NCI-H1694 treated with DMSO at 0.1 percent for 48 hours (cell line): ENCODE measurements at places on chromosomes 6 and 20.
A peak's percentile ranks its signal among the peaks of the same experiment; 100 is the strongest.

GRCh38 chr6:114714836-114715507 lies 372.1 kb upstream of the HS3ST5 start:
- no peak for DNase-seq

DNA sequence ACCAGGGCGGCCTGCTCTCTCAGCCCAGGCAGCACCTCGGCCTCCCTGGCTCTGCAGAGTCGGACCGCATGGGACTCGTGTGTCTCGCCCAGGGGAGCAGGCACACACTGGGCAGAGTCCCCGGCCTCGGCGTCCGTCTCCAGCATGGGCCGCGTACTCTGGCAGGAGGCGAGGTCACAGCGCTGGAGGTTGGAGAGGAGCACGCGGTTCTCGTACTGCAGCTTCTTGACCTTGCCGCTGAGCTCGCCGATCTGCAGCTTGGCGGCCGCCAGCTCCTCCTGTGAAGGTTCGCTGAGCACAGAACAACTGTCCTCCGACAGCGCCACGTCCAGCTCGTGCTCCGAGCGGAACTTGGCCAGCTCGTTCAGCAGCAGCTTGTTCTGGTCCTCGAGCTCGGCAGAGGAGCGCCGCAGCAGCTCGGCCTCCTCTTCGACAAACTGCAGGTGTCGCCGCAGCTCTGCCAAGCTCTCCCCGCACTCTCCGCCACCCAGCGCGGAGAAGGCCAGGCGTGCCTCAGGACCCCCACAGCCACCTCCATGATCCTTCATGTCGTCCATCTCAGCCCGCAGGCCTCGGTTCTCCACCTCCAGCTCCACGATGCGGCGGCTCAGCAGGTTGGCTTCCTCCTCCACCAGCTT lies 42.0 kb upstream of the DSN1 start:
- DNase-seq = no peak

DNA sequence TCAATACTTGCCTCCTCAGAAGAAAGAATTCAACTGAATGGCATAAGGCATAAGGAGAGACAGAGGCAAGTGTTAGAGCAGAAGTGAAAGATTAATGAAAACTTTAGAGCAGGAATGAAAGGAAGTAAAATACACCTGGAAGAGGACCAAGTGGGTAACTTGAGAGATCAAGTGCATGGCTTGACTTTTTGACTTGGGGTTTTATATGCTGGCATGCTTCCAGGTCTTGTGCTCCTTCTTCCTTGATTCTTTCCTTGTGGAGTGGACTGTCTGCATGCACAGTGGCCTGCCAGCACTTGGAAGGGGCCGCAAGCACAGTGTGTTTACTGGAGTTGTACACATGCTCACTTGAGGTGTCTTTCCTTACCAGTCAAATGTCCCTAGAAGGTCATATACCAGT lies 222.1 kb upstream of the UFL1 start:
- no peak for DNase-seq

DNA sequence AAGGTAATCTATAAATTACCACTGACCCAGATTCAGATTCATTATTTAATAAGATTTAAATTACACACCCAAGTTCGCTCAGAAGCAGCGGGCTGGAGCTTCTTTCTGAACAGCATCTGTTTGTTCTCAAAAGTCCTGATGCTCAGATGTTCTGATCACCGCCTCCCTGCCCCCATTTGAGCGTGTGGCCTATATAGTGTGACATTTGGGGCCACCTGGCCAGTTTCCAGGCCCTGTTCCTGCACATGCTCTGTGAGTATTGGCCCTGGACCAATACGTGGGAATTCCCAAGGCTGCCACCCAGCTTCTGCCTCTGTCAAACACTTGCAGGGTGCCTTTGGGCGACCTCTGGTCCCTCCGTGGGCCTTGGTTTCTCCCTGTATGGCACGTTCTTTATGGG lies 228.8 kb downstream of the TFAP2C start:
- no peak for DNase-seq

DNA sequence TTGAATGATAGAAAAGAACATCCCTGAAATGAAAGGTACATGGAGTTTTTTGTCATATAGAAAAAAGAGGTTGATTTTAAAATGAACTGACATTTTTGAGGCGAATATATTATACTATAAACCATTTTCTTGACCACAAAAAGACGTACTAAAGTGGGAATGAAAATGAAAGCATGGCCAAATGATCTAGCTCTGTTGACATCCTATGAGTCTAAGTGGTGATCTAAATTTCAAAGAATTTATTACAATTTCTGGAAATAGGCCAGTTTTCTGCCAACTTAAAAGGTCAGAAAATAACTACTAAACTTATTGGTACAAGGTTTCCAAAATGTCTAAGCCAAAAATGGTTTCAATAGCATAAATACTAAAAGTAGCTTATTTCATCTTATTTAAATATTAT lies 536.8 kb downstream of the EYS start:
- no peak for DNase-seq

DNA sequence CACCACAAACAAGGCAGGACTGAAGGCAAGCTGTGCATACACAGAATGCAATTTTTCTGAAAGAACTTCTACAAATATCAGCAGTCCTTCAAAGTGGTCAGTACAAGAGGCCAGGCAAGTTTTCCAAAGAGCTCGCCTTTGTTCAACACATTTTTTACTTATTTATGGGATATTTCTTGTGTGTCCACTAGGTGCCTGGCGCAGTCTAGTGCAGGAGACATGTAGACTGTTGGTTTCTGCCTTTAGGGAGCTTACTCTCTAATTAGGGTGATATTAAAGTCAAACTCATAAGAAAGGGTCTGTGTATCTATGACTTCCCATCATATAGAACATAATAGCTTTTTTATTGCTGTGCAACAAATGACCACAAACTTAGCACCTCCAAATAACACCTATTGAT lies 21.2 kb upstream of the VEGFA start:
- DNase-seq = no peak

- DNase-seq = no peak
Observed at GRCh38 chr20:20780127-20780824, 67.8 kb upstream of the RALGAPA2 start.

DNA sequence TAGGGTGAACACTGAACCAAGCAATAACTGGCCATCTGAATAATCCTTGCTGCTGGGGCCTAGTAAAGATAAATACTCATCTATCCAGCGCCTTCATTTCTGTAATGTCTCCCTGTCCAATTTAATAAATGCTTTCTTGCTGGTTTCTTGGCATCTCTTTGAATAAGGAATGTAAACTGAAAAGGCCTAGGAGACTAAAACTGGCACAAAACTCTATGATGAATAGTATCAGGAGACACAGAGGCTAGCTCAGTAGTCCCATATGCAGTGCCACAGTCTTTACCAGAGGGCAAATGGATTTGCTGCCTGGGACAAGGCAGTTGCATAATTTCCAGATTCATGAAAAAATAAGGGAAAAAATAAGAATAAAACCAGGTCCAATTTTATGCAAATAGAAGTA lies 324.4 kb downstream of the CENPW start:
- no peak for DNase-seq

- no peak for DNase-seq
Observed at GRCh38 chr6:169185692-169186485, 67.8 kb downstream of the THBS2 start.

DNA sequence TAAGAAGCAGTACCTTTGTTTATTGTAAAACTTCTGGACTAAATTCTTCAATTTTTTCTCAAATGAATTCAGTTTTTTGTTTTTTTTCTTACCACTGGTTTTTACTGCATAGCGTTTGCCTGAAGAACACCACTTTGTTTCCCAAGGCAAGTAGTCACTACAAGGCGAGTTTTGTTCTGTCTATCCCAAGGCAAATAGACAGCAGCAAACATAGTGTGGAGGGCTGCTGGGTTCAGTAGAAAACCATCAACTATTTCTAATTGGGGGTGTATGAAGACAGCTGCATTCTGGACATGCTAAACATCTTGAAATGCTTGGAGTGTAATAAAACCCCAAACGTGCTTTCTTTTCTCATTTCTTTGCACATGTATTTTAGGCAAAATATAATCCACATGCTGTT lies 197.4 kb downstream of the ESR1 start:
- DNase-seq = no peak

- peak; percentile 48 for DNase-seq
Observed at GRCh38 chr20:54633374-54634355, 158.3 kb downstream of the DOK5 start.

- no peak for DNase-seq
Observed at GRCh38 chr6:11023032-11023431, 21.1 kb downstream of the ELOVL2 start.

DNA sequence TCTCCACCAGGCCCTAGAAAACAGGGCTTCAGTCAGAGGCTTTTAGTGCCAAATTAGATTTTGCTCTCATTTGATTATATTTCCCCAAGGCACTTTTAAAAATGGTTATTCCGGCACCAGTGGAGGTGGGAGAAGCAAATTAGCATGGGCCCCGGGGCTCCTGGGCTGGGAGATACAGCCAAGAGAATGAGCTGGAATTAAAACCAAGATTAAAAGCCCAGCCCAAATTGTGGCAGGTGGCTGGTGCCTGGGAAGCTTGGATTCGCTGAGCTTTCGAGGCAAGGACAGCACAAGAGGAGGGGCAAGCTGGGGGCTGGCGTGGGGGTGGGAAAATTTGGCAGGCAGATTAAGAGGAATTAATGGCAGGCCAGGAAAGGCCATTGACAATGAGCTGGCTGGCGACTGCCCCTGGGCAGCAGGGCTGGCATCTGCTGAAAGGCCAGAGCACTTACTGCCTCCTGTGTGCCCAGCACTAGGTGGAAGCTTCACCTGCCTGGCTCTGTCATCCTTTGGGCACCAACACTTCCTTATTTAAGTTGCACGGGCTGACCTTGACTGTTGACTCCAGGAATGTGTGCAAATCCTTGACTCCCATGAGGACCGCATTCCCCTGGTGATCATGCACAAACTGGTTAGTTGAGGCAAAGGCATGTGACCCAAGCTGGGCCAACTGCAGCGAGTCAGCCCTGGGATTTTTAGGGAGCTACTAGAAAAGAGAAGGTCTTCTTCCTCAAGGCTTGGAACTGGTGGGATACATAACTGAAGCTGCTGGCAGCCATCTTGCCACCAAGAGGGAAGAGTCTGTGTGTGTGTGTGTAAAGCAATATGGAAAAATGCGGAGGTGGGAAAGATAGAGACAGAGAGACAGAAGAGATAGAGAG lies 76.1 kb downstream of the SULF2 start:
- DNase-seq = no peak

- peak; percentile 18 for DNase-seq
Observed at GRCh38 chr20:11204926-11205768, 531.3 kb upstream of the JAG1 start.

- no peak for DNase-seq
Observed at GRCh38 chr6:18823782-18824386, 436.7 kb downstream of the RNF144B start.
